ENCODE measurements at places on chromosomes 3 and 15. TPM values are rescaled to one million over a fixed set of nuclear protein-coding genes. Genes with fewer than 3 reads are reported as not detected.

Gene CHRNA7
- polyA plus RNA-seq = 37.3 TPM

Gene C15orf62
- polyA plus RNA-seq = 3.3 TPM

Gene SH3GL3
- 14.2 TPM for polyA plus RNA-seq

Gene CHST13
- 3.5 TPM for polyA plus RNA-seq

Gene SCN11A
- 1.8 TPM for polyA plus RNA-seq

GRCh38 chr3:162122405-162122804 lies 625.8 kb downstream of the OTOL1 start:
- no peak for DNase-seq

Data from left kidney (tissue), 8 donors.